Activated naive CD4-positive, alpha-beta T cell treated with anti-CD3 and anti-CD28 coated beads for 36 hours (primary cell): ENCODE measurements at places on chromosomes 7 and 10.

DNA sequence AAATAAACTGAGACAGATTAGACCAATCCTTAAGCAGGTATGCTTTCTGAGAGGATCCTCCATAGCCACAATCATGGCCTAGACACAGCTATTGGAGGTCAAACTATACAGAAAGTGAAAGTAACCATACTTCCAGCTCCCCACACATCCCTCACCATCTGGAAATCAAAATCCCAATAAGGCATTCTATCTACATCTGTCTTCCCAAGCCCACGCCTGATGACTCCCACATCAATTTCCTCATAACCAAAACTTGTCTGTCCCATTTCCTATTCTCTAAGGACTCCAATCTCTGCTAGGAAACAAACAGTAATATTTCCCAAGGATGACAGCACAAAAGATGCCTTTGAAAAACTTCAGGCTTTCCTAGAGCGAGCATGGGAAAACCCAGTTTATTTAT lies 247.3 kb upstream of the HPS1 start:
- no peak for DNase-seq

- DNase-seq, result no peak
Measured at GRCh38 chr7:68063171-68063570, 1066.5 kb downstream of the TYW1 start.

GRCh38 chr7:115356999-115357702 lies 435.3 kb downstream of the MDFIC start:
- no peak for DNase-seq

- DNase-seq, result peak; percentile 10
Measured at GRCh38 chr10:77974396-77975074, 48.0 kb upstream of the DLG5 start.

- no peak for DNase-seq
Measured at GRCh38 chr10:45451407-45451806, 77.4 kb downstream of the ALOX5 start.

GRCh38 chr10:113960617-113961181 lies 83.0 kb upstream of the ADRB1 start:
- peak; percentile 39 for DNase-seq

DNA sequence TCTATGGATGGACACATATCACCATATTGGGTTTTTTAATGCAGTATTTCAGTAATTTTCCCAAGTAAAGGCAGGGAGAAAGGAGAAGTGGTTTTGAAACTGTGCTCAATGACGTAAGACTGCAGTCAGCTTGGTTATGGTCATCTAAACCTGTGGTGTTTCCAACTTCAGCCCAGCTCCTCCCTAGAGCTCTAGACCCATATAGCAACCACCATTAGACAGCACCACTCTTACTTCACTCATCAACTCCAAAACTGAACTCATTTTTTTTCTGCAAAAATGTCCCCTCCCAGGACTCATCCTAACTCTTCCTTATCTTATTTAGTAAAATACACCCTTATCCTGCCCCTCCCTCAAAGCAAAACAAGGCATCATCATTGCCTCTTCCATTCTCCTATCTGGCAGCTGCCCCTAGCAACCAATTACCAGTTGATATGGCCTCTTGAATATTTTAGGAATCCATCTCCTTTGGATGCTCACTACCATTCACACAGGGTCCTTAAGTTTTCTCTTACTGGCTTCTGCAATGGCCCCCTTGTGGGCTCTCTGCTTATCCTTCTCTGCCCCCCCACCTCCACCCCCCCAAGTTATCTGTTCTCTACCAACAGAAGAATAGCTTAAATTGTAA lies 1.5 kb upstream of the RALA start:
- DNase-seq, result no peak
